Activated CD4-positive, alpha-beta T cell treated with anti-CD3 and anti-CD28 coated beads, Interleukin-2, Interleukin-4, amounts not matched to agents 100 ng/mL and 50 ng/mL, durations not matched to agents 16 hours and 8 hours (primary cell): ENCODE measurements at places on chromosomes 2 and 18.

DNA sequence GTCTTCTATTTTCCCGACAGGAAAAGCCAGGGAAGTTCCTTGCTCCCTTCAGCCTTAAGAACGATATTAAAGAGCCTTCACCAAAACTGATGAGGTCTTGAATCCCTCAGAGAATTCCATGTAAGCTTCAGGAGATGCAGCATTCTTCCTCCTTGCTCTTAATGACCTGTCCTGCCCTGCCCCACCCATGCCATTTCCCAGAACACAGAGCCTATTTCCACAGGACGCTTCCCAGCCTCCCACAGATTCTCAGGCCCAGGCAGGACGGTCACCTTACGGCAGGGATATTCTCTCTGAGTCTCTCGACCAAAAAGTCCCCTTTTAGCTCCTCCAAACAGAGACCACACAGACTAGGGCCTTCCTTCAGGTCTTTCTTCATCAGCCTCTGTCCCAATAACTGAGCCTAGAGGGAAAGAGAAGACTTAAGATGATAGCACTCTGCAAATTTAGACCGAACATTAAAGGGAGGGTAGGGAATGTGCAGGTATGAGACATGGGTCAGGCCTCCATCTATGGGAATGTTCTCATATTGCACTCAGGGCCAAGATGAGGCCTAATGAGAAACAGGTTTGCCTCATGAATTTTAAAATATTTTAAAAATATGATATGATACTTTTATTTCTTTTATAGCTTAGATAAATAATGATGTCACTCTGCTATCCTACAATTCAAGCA, 62.1 kb downstream of the COBLL1 start:
- DNase-seq: no peak

GRCh38 chr2:228945710-228946109, 325.4 kb downstream of the PID1 start:
- DNase-seq: no peak

DNA sequence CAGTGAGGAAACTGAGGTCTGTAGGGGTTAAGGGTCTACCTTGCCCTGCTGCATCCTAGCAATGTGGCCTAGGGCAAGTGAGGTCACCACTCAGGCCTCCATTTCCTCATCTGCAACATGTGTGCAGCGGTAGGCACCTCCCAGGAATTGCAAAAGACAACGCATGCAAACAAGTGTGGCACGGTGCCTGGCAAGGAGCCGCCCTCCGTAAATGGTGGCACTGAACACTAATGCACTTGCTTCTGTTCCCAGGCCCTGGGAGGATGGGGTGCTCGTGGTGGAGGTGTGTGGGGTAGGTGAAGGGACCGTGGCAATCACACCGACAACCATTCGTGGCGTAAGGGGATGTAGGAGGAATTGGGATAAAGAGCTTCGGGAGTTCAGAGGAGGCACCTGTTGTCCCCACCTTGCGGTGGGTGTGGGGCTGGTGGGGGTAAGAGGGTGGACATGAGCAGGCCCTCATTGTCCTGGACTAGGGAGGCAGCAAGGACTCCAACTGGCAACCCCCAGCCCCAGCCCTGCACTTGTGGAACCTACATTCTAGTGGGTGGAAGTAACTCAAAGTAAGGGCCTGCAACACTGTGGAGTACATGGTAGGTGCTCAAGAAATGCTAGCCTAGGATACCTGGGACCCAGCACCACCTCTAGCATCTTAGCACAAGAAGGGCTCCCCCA, 26.0 kb downstream of the ATOH8 start:
- no peak for DNase-seq

- no peak for DNase-seq
These were observed 10.2 kb downstream of the TPGS2 start for GRCh38 chr18:36818652-36819051.

- no peak for DNase-seq
These were observed 102.8 kb upstream of the RNF152 start for GRCh38 chr18:61995618-61996017.

- peak; percentile 22 for DNase-seq
These were observed 12.2 kb upstream of the ARL5A start for GRCh38 chr2:151840216-151841046.

- DNase-seq: no peak
These were observed 118.3 kb upstream of the DSEL start for GRCh38 chr18:67634631-67635338.

GRCh38 chr18:45100321-45101105, 419.8 kb downstream of the SETBP1 start:
- DNase-seq: no peak

DNA sequence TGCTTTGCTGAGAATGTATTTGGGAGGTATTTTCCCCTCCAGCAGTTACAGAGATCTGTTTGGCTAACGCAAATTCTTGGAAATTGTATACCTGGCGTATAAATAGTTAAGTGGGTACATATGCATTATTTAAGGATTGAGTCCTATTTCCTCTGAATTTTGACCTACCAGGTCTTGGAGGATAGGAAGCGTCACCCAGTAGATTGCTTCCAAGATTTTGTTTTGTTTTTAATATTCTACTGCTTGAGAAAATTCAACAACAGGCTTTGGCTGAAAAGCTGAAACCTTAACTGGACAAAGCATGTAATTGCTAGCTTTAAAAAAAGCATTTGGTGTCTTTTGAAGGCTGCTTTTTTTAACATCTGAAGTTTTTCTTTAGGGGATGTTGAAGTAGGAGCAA, 150.1 kb downstream of the WDSUB1 start:
- no peak for DNase-seq

GRCh38 chr2:207046724-207047123, 107.4 kb downstream of the CPO start:
- DNase-seq: peak; percentile 41

DNA sequence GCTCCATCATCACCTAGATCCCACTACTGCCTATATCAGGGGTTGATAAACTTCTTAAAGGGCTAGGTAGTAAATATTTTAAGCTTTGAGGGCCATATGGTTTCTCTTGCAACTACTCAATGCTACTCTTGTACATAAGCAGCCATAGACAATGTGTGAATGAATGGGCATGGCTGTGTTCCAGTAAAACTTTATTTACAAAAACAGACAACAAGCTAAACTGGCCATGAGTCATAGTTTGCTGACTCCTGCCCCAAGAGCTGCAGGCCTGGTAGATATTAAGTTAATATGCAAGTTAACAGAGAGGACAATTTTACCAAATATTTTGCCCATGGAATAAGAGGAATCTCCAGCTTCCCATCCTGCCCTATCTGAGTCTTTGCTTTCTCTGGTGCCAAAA, 29.8 kb upstream of the MYO3B start:
- no peak for DNase-seq

GRCh38 chr2:83630351-83630750, 828.7 kb downstream of the SUCLG1 start:
- DNase-seq: no peak

- no peak for DNase-seq
These were observed 534.8 kb upstream of the LRRTM4 start for GRCh38 chr2:78056976-78057375.

- peak; percentile 46 for DNase-seq
These were observed 95.3 kb downstream of the SMC6 start for GRCh38 chr2:17658251-17658843.

DNA sequence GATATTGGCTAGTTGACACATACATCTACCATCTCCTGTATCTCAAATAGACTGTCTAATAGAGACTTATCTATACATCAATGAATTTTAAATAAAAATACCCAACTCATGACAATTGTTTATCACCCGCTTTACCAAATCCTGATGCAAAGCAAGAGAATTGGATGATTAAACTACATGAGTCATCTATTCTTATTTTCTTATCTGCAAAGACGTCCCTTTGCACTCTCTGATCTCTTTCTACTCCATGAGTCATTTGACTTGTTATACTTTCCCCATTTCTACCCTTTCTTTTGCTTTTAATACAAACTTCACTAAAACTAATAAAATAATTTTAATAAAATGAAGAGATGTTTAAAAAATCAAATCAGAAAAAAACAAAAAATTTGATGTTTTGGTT, 261.7 kb upstream of the MAP2 start:
- DNase-seq: no peak

- DNase-seq: no peak
These were observed 572 bp upstream of the ZNF516 start for GRCh38 chr18:76495435-76496193.

GRCh38 chr2:190507135-190507534, 27.4 kb downstream of the NEMP2 start:
- no peak for DNase-seq

DNA sequence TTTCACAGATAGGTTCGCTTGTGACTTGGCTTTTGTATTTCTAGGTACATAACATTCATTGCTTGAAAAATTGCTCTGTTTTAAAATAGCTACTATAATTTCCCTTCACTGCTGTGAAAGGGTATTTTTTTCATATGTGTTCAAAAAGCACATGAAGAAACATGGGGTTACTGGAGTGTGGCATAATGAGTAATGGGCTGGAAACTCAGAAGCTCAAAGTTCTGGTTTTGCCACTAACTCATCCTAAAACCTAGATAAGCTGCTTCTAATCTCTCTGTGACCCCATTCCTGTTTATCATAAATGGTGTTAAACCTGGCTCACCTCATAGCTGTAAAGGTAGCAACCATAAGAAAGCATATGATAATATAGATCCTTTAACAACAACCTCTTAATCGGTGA, 319.3 kb downstream of the PTPRM start:
- DNase-seq: no peak

- no peak for DNase-seq
These were observed 98.1 kb downstream of the ICA1L start for GRCh38 chr2:202773301-202773973.

DNA sequence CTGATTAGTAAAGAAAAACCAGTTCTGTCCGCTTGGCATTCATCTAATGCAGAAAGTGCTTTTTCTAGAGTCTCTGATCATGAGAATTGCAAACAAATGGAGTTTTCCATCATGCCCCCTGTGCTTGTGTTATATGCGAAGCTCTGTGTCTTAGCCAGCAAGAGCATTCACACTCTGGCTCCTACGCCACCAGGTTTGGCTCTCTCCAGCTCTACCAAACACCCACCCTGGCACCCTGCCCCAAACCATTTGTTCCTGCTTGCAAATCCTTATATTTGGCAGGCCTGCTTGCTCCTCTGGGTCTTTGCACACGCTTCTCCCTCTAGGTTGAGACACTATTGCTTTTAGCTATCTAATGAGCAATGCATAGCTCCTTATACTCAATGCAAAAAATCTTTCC, 204.1 kb upstream of the CYRIA start:
- no peak for DNase-seq

GRCh38 chr2:238997137-238997390, 149.2 kb downstream of the TWIST2 start:
- DNase-seq: no peak

- DNase-seq: no peak
These were observed 54.8 kb downstream of the CRACDL start for GRCh38 chr2:98881153-98881650.

DNA sequence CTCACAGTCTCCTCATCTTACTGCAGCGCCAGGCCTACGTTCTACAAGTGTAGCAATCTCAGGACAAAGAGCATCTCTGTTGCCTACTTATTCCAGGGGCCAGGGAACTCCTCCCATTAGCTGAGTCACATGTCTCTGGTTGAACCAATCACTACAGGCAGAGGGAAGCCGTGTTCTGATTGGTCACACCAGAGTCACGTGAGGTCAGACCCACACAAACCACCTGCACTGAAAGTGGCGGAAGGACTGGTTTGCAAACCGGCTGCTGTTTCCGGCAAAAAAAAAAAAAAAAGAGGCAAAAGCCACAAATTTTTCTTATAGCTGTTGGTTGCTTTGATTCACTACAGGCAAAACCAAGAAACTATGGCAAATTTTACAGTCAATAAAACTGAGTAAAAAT, 21.9 kb upstream of the USP14 start:
- DNase-seq: peak; percentile 15

DNA sequence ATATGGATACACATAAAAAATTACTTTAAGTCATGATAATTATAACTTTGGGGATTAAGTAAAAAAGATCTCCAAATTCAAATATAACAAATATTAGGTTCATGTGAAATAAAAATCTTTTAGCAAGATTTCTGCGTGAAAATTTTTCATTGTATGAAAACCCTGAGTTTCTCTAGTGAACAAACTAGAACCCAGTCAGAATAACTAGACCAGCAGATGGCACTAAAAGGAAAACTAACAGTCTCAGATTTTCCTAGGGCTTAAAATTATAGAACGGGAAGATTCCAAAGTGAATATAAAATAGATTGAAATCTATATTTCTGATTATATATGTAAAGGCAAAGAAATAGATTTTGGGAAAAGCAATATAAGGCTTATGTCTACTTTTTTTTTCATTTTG, 43.3 kb downstream of the TMEM200C start:
- DNase-seq: no peak

DNA sequence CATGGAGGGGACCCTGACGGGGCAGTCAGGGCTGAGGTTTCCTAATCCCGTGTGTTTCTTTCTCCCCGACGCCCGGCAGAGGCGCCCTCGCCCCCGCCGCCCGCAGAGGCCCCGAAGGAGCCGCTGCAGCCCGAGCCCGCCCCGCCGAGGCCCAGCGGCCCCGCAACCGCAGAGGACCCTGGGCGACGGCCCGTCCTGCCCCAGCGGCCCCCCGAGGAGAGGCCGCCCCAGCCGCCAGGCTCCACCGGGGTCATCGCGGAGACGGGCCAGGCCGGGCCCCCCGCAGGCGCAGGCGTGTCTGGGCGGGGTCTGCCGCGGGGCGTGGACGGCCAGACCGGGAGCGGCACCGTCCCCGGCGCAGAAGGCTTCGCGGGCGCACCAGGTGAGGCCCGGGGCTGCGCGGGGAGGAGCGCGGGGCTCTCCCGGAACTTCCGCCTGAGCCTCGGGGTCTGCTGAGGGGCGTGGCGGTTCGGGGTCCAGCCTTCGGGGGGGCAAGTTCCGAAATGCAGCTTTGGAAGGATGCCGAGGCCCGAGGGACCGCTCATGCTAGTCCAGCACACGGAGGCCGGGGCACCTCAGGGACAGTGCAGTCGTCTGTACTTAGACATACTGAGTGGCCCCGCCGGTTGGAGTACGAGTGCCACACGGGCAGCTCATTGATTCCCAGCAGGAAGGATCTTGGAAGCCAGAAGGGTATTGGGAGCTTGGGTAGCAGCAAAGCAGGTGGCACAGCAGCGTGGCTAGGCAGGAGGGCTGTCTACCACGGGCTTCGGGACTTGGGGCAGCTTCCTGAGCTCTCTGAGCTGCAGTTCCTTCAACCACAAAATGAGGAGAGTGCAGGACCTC, 60.1 kb downstream of the EMILIN2 start:
- DNase-seq: peak; percentile 53

DNA sequence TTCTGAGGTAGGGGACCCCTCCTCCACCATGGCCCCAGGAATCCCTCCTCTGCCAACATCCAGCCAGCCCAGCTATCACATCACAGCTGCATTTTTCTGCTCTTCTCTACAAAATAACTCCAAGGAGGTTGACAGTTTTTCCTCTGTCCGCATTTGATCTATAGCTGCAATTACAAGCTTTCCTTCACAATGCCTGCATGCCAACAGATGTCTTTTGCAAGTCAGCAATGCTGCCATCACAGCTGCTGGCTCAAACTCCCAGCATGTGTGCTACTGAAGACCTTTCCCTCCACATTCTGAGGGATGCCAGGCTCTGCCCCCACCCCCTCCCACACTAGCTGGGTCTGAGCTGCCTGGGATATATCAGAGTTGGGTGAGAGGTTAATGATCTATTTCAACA, 51.7 kb downstream of the MCFD2 start:
- no peak for DNase-seq
